ENCODE measurements at places on chromosomes 3 and 15.

DNA sequence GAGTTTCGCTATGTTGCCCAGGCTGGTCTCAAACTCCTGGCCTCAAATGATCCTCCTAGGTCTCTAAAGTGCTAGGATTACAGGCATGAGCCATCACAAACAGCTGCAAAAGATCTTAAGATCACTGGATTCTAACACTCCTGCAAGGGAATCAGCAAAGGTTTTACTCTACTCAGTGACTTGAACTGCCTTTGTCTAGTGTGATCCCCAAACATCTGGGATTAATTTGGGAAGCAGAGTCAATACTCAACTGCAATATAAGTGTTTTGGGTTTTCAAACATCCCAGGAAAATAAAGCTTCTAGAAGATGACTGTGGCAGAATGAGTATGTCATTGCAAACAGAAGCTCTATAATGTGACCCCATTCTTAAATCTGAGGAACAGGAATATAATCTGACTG, 7.2 kb downstream of the SPG21 start:
- no peak for DNase-seq

GRCh38 chr15:38844736-38845135, 280.1 kb upstream of the RASGRP1 start:
- no peak for DNase-seq

GRCh38 chr15:66251065-66251789, 2.3 kb downstream of the MEGF11 start:
- DNase-seq: no peak

- DNase-seq: no peak
These were observed 62.9 kb upstream of the ZBTB38 start for GRCh38 chr3:141305436-141305835.

- DNase-seq: no peak
These were observed 33.6 kb downstream of the SLC6A20 start for GRCh38 chr3:45762647-45763302.

GRCh38 chr3:99176169-99176964, 274.9 kb upstream of the DCBLD2 start:
- no peak for DNase-seq

- DNase-seq: no peak
These were observed 180.4 kb downstream of the GOLGA8K start for GRCh38 chr15:32222716-32223115.

- DNase-seq: no peak
These were observed 78.9 kb upstream of the BLM start for GRCh38 chr15:90638201-90638691.

DNA sequence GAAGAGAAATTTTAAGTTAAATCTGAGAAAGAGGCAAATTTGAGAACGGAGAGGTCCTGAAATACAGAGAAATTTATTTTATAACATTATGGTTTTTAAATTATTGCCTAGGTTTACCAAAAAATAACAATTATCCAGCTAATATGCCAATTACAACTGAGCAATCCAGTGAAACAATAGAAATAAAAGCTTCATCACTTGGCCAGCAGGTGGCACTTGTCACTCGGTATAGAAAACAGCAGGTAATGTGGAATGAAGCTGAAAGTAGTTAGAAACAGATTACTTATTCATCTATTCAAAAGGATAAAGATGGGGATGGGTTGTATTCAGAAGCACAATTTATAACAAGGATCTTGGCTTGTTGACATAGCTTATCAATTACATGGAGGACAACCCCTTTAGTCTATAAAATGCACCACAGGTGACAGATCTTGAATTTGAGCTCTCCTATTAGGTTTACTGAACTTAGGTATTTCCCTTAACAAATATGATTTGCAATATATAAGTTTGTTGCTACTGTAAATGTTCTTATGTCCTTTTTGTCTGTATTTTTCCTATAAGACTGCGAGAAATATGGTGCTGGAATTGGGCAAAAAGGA, 70.1 kb upstream of the GUCA1C start:
- DNase-seq: no peak

DNA sequence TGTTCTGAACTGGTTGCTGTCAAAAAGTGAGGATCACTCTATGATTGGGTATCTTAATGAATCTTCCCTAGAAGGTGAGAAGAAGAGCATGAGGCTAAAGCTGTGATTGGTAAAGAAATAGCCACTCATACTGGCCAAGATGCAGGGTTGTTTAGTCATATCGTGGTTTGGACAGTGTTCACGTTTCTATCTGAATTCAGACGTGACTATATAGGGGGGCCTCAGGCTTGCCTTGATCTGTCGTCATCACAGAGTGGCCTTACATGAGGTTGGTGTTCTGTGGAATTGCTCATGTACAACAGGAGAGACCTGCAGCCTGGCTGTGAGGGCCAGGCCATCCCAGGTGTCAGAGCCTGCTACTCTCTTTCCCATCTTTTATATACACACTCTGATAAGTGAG, 12.4 kb downstream of the RTP2 start:
- DNase-seq: no peak

DNA sequence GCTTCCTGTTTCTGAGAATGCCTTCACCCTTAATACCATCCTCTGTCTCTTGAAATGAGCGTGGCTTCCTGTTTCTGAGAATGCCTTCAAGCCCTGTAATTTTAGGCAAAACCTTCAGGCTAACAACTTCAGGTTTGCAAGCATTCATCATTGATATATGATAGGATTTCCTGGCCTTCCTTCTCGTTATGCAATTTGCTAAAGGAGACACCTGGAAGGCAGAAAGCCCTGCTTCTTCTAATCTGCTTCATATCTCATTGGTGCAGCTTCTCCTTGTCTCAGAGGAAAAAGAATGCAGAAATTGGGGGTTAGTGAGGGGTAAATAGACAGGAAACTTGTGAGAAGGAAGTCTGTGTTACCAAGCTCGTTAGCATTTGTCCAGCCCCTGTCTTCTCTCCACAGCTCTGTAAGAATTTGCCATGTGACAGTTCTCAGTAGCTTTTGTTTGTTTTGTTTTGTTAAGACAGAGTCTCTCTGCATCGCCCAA, 7.3 kb downstream of the ARL6IP5 start:
- no peak for DNase-seq

DNA sequence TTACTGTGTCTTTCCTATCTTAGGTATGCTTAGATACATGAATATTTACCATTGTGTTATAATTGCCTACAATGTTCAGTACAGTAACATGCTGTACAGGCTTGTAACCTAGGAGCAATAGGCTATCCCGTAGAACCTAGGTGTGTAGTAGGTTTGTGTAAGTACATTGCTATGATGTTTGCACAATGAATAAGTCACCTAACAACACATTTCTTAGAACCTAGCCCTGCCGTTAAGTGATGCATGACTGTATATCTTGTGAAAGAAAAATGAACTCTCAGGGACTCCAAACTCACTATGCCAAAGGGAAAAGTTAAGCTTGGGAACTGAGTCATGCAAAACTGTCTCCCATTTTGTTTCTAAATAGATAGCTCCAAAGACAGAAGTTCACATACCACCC, 91.5 kb upstream of the ACP3 start:
- DNase-seq: no peak

DNA sequence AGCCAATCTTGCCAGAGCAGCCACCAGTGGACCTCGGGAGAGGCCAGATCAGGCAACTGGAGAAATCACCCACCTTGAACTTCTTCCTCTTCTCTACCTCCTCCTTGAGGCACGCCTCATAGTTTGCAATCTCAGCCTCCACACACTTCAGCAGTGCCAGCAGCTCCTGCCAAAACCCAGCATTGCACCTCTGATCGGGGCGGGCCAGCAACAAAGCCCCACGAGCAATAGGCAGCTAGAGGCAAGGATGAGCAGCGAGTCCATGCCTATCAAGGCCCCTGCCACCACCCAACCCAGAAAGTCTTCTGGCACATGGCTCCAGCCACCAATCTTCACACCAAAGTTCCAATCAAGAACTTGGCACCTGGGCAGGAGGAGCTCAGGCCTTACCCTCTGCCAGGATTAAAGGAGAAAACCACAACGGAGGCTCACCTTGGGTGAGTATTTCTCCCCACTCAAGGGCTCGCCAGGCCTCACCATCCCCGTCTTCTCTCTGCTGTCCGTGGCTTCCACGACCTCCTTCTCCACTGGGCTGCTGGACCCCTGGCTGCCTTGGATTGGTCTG, 42.1 kb downstream of the SEMA3G start:
- DNase-seq: peak; percentile 50

DNA sequence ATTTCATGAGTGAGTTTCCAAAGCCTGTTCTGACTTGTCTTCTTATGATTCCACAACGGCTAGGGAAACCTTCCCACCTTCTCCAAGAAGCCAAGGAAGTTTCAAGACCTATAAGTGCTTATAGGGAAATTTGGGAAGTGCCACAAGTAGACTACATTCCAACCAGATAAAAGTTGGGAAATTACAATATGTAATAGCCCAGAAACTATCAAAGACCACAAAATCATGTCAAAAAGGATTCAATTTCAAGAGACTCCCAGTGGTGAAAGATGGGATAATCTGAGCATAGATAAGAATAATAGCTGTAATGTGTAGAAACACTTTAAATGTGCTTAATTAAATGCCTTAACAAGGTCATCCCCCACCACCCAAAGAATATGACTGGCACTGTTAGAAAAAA, 169.2 kb upstream of the SLC2A2 start:
- no peak for DNase-seq

GRCh38 chr3:62888180-62888579, 13.0 kb upstream of the CADPS start:
- no peak for DNase-seq

- DNase-seq: no peak
These were observed 7.4 kb upstream of the FGF7 start for GRCh38 chr15:49415638-49416037.

DNA sequence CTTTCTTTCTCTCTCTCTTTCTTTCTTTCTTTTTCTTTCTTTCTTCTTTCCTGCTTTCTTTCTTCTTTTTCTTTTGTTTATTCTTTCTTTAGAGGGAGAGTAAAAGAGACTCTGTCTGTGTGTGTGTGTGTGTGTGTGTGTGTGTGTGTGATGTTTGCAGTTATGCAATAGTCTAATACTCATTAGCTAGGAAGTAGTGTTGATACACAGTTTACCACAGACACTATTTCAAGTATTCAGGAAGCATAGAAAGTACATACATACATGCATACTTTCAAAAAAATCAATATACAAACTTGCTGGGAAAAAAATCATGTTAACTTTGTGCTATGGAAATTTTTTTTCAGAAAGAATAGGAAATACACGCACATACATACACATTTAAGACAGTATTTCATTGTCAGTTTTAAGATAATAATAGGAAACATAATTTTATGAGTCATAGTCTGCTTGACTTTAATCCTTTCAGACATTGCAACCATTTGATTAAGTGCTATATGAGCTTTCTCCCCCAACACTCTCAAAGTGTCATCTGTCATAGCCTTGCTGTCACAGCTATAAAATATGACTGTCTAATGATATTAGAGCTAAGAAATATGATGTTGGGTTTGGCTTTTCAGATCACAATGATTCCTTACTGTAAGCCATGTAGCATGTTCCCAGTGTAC, 74.9 kb upstream of the EPHA3 start:
- no peak for DNase-seq

DNA sequence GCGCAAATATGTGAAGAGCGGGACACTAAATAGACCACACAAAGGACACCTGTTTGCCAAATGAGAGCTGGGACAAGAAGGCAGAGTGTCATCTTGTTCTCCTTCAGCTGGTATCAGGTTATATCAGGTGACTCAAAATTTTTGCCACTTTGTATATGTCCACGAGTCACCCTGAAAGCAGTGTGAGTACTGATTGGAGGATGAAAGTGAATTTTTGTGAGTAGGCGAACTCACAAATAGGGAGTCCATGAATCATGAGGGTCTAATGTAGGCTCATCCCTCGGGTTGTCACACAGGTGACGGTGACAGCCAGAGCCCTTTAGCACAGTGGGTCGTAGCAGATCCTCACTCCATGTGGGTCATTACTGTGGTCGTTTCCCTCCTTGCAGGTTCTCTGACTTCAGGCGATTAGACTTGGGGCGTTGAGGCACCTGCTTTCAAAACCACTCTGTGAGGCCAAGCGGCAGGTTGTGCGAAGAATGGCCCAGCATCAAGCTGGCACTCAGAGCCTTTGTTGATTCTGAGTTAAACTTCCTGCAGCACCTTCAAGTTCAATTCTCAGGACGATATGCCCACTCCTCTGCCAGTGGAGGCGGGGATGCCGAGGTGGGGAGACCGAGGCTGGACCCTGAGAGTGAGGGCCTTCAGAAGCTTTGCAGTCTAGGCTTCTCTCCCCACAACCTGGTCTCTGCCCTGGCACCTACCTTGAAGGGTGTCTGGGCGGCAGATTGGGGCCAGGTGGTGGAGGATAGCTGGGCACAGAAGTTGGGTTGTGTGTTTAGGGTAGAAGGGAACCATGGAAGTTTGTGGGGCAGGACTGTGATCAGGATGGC, 173.8 kb downstream of the SMAD6 start:
- DNase-seq: no peak

DNA sequence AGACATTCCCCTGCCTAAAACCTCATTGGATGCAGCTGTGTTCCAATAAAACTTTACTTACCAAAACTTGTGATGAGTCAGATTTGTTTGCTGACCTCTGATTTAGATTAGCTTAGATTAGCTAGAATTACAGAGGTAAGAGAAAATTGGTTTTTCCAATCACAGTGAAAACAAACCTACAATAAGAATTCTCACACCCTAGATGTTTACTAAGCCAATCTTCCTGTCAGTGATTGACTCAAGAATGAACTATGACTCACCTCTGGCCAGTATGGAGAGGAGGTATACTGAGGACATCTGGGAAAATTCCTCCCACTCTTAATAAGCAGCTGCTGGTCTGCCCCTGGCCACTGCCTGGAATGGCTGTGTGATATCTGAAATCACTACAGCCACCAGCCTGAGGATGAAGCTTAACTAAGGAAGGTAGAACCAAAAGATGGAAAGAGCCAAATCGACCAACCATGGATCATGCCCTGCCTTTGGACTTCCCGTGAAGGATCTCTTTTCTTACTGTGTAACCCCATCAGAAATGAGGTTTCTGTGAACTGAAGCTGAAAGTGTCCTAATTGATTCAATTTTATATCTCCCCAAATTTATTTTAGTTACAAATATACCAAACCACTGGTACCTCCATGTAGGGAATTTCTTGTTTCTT, 19.0 kb upstream of the GHSR start:
- DNase-seq: no peak

- DNase-seq: no peak
These were observed 1099.7 kb upstream of the CFAP20DC start for GRCh38 chr3:60149501-60149900.

DNA sequence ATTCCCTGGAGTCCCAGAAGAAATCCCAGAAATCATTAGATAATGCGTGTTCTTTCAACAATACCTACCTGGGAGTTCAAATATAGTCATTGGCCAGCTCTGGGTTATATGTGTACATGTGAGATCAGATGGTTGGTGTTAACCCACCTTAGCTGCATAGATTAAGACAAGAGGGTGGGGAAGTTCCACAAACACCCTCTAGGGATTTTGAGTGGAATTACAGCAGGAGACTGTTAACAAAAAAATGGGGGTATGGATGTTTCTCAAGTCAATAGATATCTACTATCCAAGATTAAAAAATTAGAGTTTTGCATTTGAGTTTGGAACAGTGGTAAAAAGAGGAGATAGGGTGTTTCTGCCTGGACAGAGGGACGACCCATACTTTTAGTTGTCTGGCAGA, 282.5 kb upstream of the CNTN3 start:
- no peak for DNase-seq

GRCh38 chr3:5022187-5022965, 43.1 kb downstream of the BHLHE40 start:
- no peak for DNase-seq

Measured in aorta (tissue), 5 donors.